Activated T-helper 1 cell treated with anti-CD3 and anti-CD28 coated beads, Interleukin-12 subunit alpha, Interleukin-12 subunit beta, Interleukin-2, Interleukin-4 antibody, amounts not matched to agents 30 ng/mL and 10 ng/mL and 1 ng/mL, durations not matched to agents 14 hours and 24 hours and 36 hours (primary cell): ENCODE measurements at places on chromosomes 2 and 18. TPM values are rescaled to one million over a fixed set of nuclear protein-coding genes. Genes with fewer than 3 reads are reported as not detected.

The CERS6 gene
- 27.0 and 27.1 TPM in 2 replicates for total RNA-seq

GRCh38 chr2:43220760-43221123 is 5.7 kb downstream of the ZFP36L2 start:
- no peak for DNase-seq

GRCh38 chr2:75892490-75892889 is 181.8 kb upstream of the GCFC2 start:
- no peak for DNase-seq

DNA sequence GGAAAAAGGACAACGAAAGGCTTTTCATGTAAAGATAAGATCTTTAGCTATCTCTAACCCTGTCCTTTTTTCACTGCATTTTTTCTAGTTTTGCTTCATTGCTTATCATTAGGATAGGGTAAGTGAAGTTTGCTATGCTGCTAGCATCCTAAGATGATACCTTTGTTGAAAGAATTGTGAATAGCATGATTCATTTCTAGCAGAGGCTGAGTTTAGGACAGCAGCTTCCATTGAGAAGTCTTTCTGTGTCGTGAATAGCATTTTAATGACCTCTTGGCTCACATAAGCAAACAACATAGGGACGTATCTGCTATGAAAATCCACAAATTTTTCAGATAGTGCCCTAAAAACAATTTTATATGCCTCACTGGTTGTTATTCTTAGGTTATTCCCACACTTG is 36.4 kb upstream of the GAREM2 start:
- no peak for DNase-seq

The OBSL1 gene
- 0.21 and 0.24 TPM in 2 replicates for total RNA-seq

DNA sequence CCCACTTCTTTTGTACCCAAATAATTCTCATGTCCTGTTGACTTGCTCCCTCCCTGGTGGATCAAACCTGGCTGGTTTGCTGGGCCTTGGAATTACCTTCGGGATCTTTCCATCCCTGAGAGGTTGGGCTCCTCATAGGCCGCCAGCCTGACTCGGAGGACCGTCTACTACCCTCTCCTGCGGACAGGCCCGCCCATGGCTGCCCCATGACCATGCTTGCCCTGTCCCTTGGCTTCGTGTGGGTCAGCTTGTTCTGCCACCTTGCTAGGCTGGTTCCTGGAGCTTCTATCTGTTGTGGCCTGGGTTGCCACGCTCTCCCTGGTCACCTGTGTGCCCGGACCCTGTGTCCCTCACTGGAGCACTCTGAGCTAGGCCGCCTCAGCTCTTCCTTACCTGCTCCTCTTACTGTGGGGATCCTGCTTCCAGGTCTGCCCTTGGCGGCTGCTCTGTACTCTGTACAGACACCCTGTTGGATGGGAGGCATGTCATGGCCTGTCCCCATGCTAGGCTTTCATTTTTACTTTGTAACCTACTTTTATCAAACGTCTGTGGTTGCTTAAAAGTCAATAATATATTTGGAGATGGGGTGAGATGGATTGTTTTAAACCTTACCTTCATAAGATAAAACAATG is 29.7 kb upstream of the FHL2 start:
- DNase-seq: no peak

GRCh38 chr2:108923019-108923700 is 65.9 kb downstream of the EDAR start:
- DNase-seq: no peak

The CBLN2 gene
- total RNA-seq: not detected in 2 replicates

GRCh38 chr2:169693360-169693759 is 845 bp downstream of the CFAP210 start:
- DNase-seq: no peak

The TAF4B gene
- 16.1 and 17.0 TPM in 2 replicates for total RNA-seq
